Astrocyte (in vitro differentiated cells and primary cell): ENCODE measurements at places on chromosomes 7 and 10. TPM values are rescaled to one million over a fixed set of nuclear protein-coding genes. Genes with fewer than 3 reads are reported as not detected.

GRCh38 chr7:80428161-80429054 lies 83.5 kb downstream of the GNAT3 start:
- no peak overlapping the region for H3K4me3 ChIP-seq
- no peaks in the 10 kb centered on the region for H3K36me3 ChIP-seq
- DNase-seq, result peak; percentile 36
- H3K4me1 ChIP-seq, result no peaks in the 10 kb centered on the region
- no peak overlapping the region for H3K27ac ChIP-seq

Gene GCK
- 0.24 TPM in 1 of 2 replicates, not detected in the other for total RNA-seq

- peak overlapping the region; percentile 85 for H3K27ac ChIP-seq
- no peak overlapping the region for H3K4me3 ChIP-seq
- peaks cover 13% of the 10 kb centered on the region for H3K4me1 ChIP-seq
- no peaks in the 10 kb centered on the region for H3K36me3 ChIP-seq
- DNase-seq, result peak; percentile 78
These were observed 20.1 kb downstream of the CCSER2 start for GRCh38 chr10:84348447-84348846.

DNA sequence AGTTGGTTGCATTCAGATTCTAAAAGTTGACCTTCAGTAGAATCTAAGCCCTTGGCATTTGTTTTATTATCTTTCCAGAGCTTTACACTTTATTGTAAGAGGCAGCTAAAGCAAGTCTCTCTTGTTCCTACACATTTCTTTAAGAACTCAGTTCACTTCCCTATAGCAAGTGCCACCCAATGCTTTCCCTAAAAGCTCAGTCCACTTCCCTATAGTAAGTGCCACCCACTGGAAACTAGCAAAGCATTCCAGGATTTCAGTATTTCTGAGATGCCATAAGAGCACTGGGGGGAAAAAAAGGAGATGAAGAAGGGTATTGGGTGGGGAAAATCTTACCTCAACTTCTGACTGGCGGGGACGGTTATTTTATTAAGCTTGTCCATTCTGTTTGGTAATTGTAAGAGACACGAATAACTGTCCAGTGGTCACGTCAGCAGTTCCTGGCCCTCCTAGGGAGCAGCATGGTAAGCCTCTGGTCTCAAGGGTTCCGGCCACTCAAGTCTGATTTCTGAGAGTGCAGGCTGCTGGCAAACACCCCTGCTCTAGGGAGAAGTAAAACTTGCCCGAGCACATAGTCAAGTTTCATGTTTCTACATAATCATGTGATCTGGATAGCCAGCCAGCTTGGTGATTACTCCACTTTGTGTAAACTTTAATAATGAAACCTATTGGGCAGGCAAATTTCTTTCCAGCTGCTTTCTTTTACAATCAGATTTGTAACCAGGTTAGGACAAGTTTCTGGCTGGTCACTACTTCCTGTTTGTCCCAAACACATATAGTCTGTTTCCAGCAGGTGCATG lies at the start of gene BLNK:
TSS of gene BLNK (minus strand) at position 554 of the 800 bp plus-strand sequence. CDS start at position 383, 171 bp downstream.
- H3K4me3 ChIP-seq, result no peak within 1 kb of the TSS
- H3K27ac ChIP-seq, result no peak within 1 kb of the TSS
- DNase-seq, result no peak
- no peaks in the 10 kb centered on the region for H3K27me3 ChIP-seq

DNA sequence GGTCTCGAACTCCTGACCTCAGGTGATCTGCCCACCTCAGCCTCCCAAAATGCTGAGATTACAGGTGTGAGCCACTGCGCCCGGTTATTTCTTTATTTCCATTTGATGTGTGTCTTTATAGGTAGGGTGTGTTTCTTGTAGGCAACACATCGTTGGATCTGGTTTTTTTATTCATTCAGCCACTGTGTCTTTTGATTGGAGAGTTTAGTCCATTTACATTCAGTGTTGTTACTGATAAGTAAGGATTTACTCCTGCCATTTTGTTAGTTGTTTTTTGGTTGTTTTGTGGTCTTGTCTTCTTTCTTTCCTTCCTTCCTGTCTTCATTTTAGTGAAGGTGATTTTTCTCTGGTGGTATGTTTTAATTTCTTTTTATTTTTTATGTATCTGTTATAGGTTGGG lies 16.9 kb downstream of the TMEM248 start:
- peaks cover 10% of the 10 kb centered on the region for H3K36me3 ChIP-seq
- no peaks in the 10 kb centered on the region for H3K4me1 ChIP-seq
- no peak overlapping the region for H3K27ac ChIP-seq
- H3K27me3 ChIP-seq, result no peaks in the 10 kb centered on the region
- DNase-seq, result no peak
- no peak overlapping the region for H3K4me3 ChIP-seq

DNA sequence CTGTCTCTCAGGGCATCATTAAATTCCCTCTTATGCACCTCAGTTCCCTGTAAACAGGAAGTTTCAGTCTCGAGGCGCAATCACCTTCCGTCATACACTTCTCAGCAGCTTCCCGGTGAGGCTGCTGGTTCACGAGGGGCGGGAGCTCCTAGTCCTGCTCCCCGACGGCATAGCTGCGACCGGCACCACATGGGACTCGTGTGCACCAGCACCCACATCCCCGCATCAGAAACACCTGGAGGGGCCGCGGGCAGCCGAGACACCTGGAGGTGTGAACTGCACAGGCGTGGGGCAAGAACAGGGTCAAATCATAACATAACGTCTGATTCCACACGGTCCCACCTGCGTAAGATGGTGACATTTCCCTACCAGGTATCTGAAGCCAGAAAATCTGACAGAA lies 52.7 kb downstream of the DIP2C start:
- DNase-seq, result no peak
- H3K4me1 ChIP-seq, result peaks cover 12% of the 10 kb centered on the region
- no peaks in the 10 kb centered on the region for H3K27me3 ChIP-seq
- H3K4me3 ChIP-seq, result no peak overlapping the region
- no peaks in the 10 kb centered on the region for H3K36me3 ChIP-seq

- H3K27me3 ChIP-seq, result no peaks in the 10 kb centered on the region
- no peak overlapping the region for H3K27ac ChIP-seq
- no peaks in the 10 kb centered on the region for H3K36me3 ChIP-seq
These were observed 32.2 kb upstream of the SEMA3A start for GRCh38 chr7:84226759-84227158.

DNA sequence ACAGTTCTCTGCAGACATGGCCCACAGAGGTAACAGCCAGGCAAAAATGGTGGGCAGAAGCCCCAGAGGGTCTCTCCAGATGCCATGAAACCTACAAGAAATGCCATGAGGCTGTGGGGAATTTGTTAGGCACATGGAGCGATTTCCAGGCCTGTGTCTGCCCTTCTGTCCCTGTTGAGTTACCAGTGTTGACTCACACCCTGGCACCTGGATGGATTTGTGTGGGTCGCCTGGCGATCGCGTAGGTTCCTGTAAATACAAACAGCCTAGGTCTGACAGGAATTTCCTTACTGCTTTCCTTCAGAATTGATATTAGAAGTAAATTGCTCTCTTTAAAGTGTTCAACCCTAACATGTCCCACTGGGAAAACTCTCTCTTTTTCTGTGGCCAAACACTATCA lies 164.9 kb upstream of the EEPD1 start:
- no peak for DNase-seq
- H3K27ac ChIP-seq, result no peak overlapping the region
- H3K4me1 ChIP-seq, result no peaks in the 10 kb centered on the region
- no peaks in the 10 kb centered on the region for H3K36me3 ChIP-seq
- no peaks in the 10 kb centered on the region for H3K27me3 ChIP-seq

GRCh38 chr10:63237396-63237795 lies 104.3 kb downstream of the NRBF2 start:
- no peak overlapping the region for H3K4me3 ChIP-seq
- no peak for DNase-seq
- H3K4me1 ChIP-seq, result peaks cover 21% of the 10 kb centered on the region
- no peak overlapping the region for H3K27ac ChIP-seq
- H3K27me3 ChIP-seq, result no peaks in the 10 kb centered on the region

Gene PLEKHS1
- not detected in 2 replicates for total RNA-seq

DNA sequence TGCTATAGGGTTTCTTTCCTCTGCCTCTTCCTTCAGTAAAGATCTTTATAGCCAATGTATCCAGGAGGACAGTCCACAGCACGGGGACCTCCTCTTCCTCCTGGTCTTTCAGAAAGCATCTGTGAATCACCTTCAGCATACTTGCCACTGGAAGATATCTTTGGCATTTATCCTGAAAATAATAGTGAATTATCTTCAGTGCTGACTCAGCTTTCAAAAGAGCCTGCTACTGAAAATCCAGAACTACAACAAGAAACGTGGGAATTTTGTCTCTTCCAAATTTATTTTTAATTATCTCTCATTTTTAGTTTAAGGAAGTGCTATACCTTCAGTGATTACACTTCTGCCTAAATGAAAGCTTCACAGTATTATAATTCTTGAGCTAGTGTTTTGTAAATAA lies 7.6 kb upstream of the UNC5B start:
- no peak for DNase-seq
- H3K27ac ChIP-seq, result no peak overlapping the region
- no peaks in the 10 kb centered on the region for H3K36me3 ChIP-seq
- peaks cover 7% of the 10 kb centered on the region for H3K27me3 ChIP-seq
- H3K4me3 ChIP-seq, result no peak overlapping the region

DNA sequence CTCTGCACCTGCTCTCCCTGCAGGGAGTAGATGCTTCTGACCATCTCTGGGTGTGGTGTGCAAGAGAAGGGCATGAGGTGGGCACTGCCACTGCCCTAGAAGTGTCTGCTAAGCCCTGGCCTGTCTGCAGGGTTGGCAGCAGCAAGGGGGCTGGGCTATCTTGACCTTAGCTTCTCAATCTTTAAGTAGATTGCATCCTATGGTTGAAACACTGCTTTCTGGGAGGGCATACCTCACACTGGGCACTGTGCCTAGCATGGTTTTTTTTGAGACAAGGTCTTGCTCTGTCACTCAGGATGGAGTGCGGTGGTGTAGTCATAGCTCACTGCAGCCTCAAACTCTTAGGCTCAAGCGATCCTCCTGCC lies 54.9 kb downstream of the CLIP2 start:
- no peak overlapping the region for H3K4me3 ChIP-seq
- peak overlapping the region; percentile 42 for H3K27ac ChIP-seq
- H3K36me3 ChIP-seq, result no peaks in the 10 kb centered on the region

DNA sequence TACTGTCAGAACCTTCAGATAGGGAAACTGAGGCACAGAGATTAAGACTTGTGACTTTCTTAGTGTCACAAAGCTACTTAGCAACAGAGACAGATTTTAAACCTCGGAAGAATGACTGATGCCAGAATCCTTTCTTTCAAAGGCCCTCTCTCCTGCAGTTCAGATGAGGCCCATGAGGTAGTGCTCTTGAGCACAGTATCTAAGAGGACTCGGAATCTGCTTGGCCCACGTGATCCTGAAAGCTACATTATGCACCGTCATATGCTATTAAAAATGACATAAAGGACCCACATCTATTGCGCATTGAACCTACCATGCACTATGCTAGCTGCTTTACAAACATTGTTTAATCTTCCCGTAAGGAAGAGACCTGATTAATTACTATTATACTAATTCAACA lies 355.9 kb downstream of the SFMBT2 start:
- H3K4me3 ChIP-seq, result no peak overlapping the region
- DNase-seq, result no peak
- H3K27ac ChIP-seq, result no peak overlapping the region
- H3K36me3 ChIP-seq, result no peaks in the 10 kb centered on the region

GRCh38 chr10:7686351-7687171 lies 16.6 kb upstream of the ITIH2 start:
- no peaks in the 10 kb centered on the region for H3K4me1 ChIP-seq
- no peaks in the 10 kb centered on the region for H3K36me3 ChIP-seq
- H3K27me3 ChIP-seq, result no peaks in the 10 kb centered on the region
- DNase-seq, result no peak

Gene ASB4
- total RNA-seq, result not detected in 2 replicates

GRCh38 chr10:22251751-22252223 lies 34.0 kb upstream of the EBLN1 start:
- H3K4me1 ChIP-seq, result peaks cover 8% of the 10 kb centered on the region
- H3K27ac ChIP-seq, result peak overlapping the region; percentile 76

GRCh38 chr10:124354411-124355382 lies 64.0 kb downstream of the OAT start:
- peak; percentile 39 for DNase-seq
- no peaks in the 10 kb centered on the region for H3K4me1 ChIP-seq
- H3K27me3 ChIP-seq, result no peaks in the 10 kb centered on the region
- peak overlapping the region; percentile 49 for H3K4me3 ChIP-seq

DNA sequence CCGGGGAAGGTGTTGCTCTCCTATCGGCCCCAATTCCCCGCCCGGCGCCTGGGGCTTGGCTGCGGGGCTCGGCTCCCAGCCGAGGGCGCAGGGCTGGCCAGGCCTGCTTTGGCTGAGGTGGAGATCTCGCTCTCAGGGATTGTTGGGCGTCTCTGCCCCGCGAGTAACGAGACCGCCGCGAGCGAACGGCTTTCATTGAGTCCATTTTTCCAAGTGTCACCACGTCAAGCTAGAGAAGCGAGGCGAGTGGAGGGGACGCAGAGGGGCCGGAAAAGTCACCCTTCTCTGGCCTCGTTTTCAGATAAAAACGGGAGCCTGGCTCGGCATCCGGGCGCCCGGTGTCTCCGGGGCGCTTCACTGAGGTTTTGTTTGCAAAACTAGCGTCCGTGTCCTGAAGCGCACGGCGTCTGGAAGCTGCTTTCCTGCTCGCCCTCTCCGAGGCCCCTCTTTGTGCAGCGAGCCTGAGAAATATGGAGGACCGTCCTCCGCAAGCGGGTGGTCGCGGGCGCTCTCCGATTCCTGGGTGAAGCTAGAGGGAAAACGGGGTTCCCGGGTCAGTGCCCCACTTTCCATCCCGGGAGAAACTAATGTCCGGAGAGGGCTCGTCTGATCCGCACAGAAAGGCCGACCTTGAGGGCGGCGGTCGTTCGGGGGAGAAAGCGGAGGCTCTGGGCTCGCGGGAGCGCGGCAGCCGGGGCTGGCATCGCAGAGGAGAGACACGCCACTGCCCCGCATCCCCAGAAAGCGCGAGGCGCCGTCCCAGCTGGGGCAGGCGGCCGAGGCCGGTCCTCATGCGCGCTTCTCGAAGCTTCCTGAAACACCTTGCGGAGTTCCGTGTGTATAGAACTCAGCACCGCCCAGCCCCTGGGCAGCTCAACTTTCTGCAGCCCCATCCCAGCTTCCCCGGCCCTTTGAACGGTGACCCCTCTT lies 3.5 kb upstream of the EN2 start:
- peaks cover 87% of the 10 kb centered on the region for H3K27me3 ChIP-seq
- H3K4me1 ChIP-seq, result peaks cover 3% of the 10 kb centered on the region
- H3K27ac ChIP-seq, result no peak overlapping the region
- DNase-seq, result no peak

DNA sequence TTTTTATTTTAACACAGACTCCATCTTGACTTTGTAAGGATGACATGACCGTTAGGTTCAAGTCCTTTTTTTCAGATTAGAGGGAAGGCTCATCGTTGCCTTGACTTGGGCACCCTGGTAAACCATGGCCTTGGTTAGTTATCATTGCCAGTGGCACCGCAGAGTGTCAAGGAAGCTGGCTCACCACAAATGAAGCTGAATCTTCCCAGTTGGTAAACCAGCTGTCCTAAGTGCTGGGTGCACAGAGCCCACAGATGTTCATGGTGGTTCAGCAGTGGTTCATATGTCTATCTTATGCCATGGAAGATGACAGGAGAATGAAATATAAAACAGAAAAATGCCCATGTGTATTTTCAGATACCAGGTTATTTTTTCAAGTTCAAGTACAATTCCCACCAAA lies 273.6 kb downstream of the PLXDC2 start:
- H3K4me3 ChIP-seq, result no peak overlapping the region
- no peaks in the 10 kb centered on the region for H3K27me3 ChIP-seq
- no peaks in the 10 kb centered on the region for H3K4me1 ChIP-seq
- DNase-seq, result no peak
- H3K27ac ChIP-seq, result no peak overlapping the region
- H3K36me3 ChIP-seq, result no peaks in the 10 kb centered on the region
